Right lobe of liver (tissue), 6 donors: ENCODE measurements at places on chromosomes 1 and 21. TPM values are rescaled to one million over a fixed set of nuclear protein-coding genes. Genes with fewer than 3 reads are reported as not detected.

- DNase-seq = no peak
- H3K27ac ChIP-seq = no peak overlapping the region
- H3K27me3 ChIP-seq = no peaks in the 10 kb centered on the region
- H3K36me3 ChIP-seq = no peaks in the 10 kb centered on the region
- H3K4me3 ChIP-seq = no peak overlapping the region
These were observed 96.2 kb downstream of the DPYD start for GRCh38 chr1:97824624-97825023.

- no peaks in the 10 kb centered on the region for H3K27me3 ChIP-seq
- no peaks in the 10 kb centered on the region for H3K4me1 ChIP-seq
- no peak overlapping the region for H3K27ac ChIP-seq
- H3K4me3 ChIP-seq = no peak overlapping the region
- DNase-seq = no peak
These were observed 530.9 kb downstream of the PTPRU start for GRCh38 chr1:29767088-29767685.

The FAM72A gene
- total RNA-seq = 0.57 TPM

GRCh38 chr1:229298887-229299503, 28.1 kb downstream of the RAB4A start:
- H3K36me3 ChIP-seq = peaks cover 46% of the 10 kb centered on the region
- no peak for DNase-seq
- no peak overlapping the region for H3K27ac ChIP-seq
- no peaks in the 10 kb centered on the region for H3K4me1 ChIP-seq
- H3K27me3 ChIP-seq = no peaks in the 10 kb centered on the region

GRCh38 chr1:63829349-63830327, 55.8 kb downstream of the ROR1 start:
- H3K27me3 ChIP-seq = no peaks in the 10 kb centered on the region
- no peak overlapping the region for H3K27ac ChIP-seq
- no peak for DNase-seq
- no peaks in the 10 kb centered on the region for H3K4me1 ChIP-seq
- no peak overlapping the region for H3K4me3 ChIP-seq
- H3K36me3 ChIP-seq = no peaks in the 10 kb centered on the region

DNA sequence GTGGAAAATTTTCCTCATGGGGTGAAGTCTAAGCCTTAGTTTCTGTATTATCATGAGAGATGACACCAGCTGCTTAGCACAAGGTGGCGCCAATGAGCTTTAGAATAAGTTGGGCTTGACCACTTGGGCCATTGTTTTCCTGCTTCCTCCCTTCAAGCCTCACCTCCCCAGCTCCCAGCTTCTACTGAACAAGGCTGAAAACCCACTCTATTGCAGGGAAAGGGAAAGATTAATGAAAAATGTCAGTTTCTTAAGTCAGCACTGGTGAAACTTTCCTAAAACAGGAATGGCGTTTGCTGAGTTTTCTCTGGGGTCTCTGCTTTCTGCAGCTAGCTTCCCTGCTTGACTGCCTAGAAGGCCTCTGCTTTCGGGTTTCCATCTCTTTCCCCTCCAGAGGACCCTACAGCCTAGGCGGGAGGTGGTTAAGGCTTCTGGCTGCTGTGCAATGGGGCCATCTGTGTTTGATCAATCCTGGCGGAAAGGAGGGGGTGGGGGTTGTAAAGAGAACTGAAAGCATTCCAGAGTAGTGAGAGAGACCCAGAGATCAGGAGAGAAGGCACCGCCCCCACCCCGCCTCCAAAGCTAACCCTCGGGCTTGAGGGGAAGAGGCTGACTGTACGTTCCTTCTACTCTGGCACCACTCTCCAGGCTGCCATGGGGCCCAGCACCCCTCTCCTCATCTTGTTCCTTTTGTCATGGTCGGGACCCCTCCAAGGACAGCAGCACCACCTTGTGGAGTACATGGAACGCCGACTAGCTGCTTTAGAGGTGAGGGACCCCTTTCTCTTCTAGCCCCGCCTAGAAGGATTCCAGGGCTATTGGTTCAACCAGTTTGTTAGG, at the start of gene OLFML3:
TSS of gene OLFML3 (plus strand) at position 612 of the 840 bp plus-strand sequence. CDS start at position 655, 43 bp downstream.
- no peaks in the 10 kb centered on the region for H3K36me3 ChIP-seq
- H3K27ac ChIP-seq = no peak within 1 kb of the TSS
- peak; percentile 75 for DNase-seq
- H3K27me3 ChIP-seq = no peaks in the 10 kb centered on the region

The FNBP1L gene
- 9.7 TPM for total RNA-seq

DNA sequence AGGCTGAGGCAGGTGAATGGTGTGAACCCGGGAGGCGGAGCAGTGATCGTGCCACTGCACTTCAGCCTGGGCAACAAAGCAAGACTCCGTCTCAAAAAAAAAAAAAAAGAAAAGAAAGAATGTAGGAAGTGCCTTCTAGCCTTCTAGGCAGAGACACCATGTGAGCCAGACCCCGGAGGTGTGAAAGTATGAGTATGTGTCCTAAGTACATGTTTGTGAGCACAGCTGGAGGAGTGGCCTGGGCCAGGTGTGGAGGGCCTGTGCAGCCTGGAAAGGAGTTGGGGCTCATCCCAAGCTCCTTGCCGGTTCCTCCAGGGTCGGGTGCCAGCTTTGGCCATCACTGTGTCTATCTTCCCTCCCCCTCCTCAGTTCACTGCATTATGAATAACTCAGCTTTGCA, 13.0 kb downstream of the SOX13 start:
- H3K27ac ChIP-seq = no peak overlapping the region
- no peak overlapping the region for H3K4me3 ChIP-seq
- H3K4me1 ChIP-seq = peaks cover 57% of the 10 kb centered on the region
- no peak for DNase-seq
- no peaks in the 10 kb centered on the region for H3K27me3 ChIP-seq
- H3K36me3 ChIP-seq = no peaks in the 10 kb centered on the region

DNA sequence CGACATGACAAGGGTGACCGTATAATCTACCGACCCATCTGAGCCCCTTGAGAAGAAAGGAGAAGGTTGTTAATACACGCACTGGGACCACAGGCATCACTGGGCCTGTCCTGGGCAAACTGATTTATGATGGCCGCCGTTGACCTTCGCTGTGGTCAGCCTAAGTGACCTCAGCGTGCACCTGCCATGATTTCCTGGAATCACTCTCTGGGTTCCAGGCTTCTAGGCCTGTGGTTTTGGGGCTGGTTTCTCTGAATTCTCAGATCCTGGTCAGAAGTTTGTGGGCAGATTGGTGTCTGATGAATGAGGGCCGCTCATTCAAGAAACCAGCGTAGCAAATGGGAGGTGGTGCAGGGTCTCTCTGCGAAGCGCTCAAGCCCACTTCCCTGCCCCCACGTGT, 64.0 kb downstream of the SIK1 start:
- DNase-seq = peak; percentile 7
- no peaks in the 10 kb centered on the region for H3K36me3 ChIP-seq
- H3K27ac ChIP-seq = peak overlapping the region; percentile 78
- no peak overlapping the region for H3K4me3 ChIP-seq
- no peaks in the 10 kb centered on the region for H3K4me1 ChIP-seq
- no peaks in the 10 kb centered on the region for H3K27me3 ChIP-seq

The SMIM34 gene
- total RNA-seq = not detected

DNA sequence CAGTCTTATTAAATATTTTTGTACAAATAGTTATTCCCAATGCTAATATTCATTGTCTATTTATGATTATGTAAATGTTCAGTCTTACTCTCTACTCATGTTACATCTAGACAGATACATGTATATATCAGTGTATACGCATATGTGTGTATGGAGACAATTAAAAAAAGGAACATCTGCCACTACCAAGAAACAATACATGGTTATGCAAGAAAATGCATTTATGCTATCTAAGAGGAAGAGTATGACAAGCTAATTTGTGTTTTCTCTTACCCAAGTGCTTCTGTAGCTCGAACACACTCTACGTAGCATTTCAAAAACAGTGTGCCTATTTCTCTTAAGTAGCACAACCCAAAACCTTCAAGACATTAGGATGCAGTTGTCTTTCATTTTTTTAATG, 6.1 kb upstream of the RLF start:
- DNase-seq = no peak
- no peaks in the 10 kb centered on the region for H3K27me3 ChIP-seq
- no peak overlapping the region for H3K4me3 ChIP-seq

DNA sequence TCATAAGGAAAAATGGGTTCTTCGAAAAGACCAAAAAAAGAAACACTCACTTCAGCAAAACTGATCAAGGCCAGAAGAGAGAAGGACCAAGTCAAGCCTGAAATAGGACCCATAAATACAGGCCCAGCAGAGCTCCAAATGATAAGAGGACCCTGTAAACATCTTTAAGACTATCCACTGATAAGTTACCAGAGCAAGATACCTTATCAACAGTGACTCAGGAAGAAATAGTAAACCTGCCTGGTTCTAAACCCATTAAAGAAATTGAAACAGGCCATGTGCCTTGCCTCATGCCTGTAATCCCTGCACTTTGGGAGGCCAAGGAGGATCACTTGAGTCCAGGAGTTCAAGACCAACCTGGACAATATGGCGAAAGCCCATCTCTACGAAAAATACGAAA, 81.8 kb upstream of the ERRFI1 start:
- no peak for DNase-seq
- no peaks in the 10 kb centered on the region for H3K27me3 ChIP-seq
- no peaks in the 10 kb centered on the region for H3K36me3 ChIP-seq
- H3K27ac ChIP-seq = no peak overlapping the region
- H3K4me1 ChIP-seq = no peaks in the 10 kb centered on the region
- no peak overlapping the region for H3K4me3 ChIP-seq

DNA sequence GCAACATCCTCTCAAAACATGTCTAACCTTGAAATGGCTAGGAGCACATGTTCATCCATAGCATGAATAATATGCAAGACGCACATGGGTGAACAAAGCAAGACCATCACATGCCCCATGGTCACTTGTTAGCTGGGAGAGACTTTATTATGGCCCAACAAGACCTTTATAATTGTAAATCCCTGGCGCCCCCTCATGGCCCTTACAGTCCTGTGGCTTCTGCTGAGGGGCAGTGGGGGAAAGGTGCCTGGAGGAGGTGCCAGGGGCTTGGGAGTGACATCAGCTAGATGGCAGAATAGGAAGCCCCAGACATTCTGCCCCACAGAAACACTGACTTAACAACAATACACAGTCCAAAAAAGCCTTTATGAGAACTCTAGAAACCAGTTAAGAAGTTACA, 51.7 kb downstream of the CSMD2 start:
- no peak for DNase-seq
- no peaks in the 10 kb centered on the region for H3K36me3 ChIP-seq
- no peak overlapping the region for H3K4me3 ChIP-seq

The ERG gene
- 5.6 TPM for total RNA-seq

The BMP8B gene
- total RNA-seq = 0.89 TPM

- no peaks in the 10 kb centered on the region for H3K4me1 ChIP-seq
- no peak overlapping the region for H3K4me3 ChIP-seq
- no peaks in the 10 kb centered on the region for H3K36me3 ChIP-seq
- DNase-seq = no peak
- no peak overlapping the region for H3K27ac ChIP-seq
These were observed 63.5 kb downstream of the ATP1A1 start for GRCh38 chr1:116436611-116436970.

GRCh38 chr1:67390041-67390887, 39.9 kb downstream of the SERBP1 start:
- no peak overlapping the region for H3K27ac ChIP-seq
- H3K4me1 ChIP-seq = no peaks in the 10 kb centered on the region
- H3K36me3 ChIP-seq = no peaks in the 10 kb centered on the region
- no peaks in the 10 kb centered on the region for H3K27me3 ChIP-seq
- no peak for DNase-seq
- H3K4me3 ChIP-seq = no peak overlapping the region

The HSD11B1 gene
- 749 TPM for total RNA-seq

The INKA2 gene
- total RNA-seq = 1.7 TPM

DNA sequence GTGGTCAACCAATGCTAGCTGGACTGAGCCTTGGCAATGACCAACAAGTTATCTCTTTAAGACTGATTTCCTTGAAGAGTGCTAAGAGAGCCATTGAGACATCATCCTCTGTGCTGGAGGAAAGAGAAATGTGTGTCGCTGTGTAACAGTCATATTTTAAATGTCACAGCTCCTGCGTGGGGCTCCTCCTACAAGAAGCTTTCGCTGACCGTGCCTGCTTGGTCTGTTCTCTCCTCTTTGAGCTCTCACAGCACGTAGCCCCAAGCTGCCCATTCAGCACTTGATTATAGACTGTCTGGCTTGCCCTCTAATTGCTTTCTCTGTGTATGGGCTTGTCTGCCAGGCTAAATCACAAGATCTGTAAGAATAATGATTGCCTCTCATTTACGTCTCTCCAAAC, 221.3 kb downstream of the FOXD2 start:
- no peak overlapping the region for H3K4me3 ChIP-seq
- no peaks in the 10 kb centered on the region for H3K4me1 ChIP-seq
- H3K27ac ChIP-seq = no peak overlapping the region
- H3K36me3 ChIP-seq = no peaks in the 10 kb centered on the region
- no peak for DNase-seq

DNA sequence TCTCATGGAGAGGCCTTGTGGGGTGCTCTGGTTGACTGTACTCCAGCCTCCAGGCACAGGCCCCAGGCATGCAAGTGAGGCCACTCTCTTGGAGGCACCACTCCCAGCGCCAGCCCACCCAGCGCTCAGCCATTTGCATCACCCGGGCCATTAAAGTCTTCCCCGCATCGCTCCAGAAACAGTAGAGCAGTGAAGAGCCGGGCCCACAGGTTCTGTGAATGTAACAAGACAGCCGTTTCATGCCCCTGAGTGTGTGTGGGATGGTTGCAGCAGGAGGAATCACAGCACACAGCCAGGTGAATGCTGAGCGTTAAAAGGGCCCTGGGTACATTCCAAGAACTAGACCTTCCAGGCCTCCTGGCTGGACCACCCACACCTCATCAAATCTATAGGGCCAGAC, 19.0 kb upstream of the CD2 start:
- H3K4me1 ChIP-seq = no peaks in the 10 kb centered on the region
- H3K4me3 ChIP-seq = no peak overlapping the region
- no peaks in the 10 kb centered on the region for H3K36me3 ChIP-seq

The AGBL4 gene
- 1.6 TPM for total RNA-seq

The TEDDM1 gene
- not detected for total RNA-seq

The BMP8A gene
- 0.18 TPM for total RNA-seq

The MPZ gene
- total RNA-seq = 2.1 TPM

DNA sequence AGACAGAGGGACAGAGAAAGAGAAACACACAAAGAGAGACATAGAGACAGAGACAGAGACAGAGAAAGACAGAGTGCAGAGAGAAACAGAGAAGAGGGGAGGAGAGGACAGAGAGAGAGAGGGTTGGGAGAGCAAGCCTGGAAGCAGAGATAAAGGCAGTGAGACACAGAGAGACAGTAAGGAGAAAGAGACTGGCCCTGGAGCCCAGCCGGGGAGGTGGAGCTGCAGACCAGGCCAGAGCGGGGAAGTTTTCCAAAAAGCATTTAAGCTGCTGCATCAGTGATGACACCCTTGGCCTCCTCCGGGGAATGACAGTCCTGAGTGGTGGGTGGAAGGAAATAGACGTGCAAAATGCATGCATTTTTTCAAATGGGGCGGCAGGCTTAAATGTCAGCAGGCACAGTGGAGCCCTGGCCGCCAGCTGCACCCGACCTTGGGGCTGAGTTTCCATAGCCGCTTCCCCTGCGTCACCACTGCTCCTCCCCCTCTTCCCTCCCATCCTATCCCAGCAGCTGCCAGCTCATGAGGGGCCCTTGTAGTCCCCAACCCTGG, 95.4 kb upstream of the KLHDC7A start:
- no peaks in the 10 kb centered on the region for H3K27me3 ChIP-seq
- H3K4me3 ChIP-seq = no peak overlapping the region
- H3K4me1 ChIP-seq = no peaks in the 10 kb centered on the region
- no peak overlapping the region for H3K27ac ChIP-seq

GRCh38 chr21:33230545-33231324, 997 bp downstream of the IFNAR2 start:
- H3K27me3 ChIP-seq = no peaks in the 10 kb centered on the region
- H3K27ac ChIP-seq = peak overlapping the region; percentile 93
- H3K36me3 ChIP-seq = no peaks in the 10 kb centered on the region
- no peaks in the 10 kb centered on the region for H3K4me1 ChIP-seq
